Activated T-helper 2 cell treated with anti-CD3 and anti-CD28 coated beads, Interferon-gamma antibody, Interleukin-2, Interleukin-4, amounts not matched to agents 10 μg/mL and 5 μg/mL and 100 μg/mL, durations not matched to agents 14 hours and 24 hours and 36 hours (primary cell): ENCODE measurements at places on chromosomes 13 and 19. TPM values are rescaled to one million over a fixed set of nuclear protein-coding genes. Genes with fewer than 3 reads are reported as not detected.

The ADAT3 gene
- 9.1 and 9.9 TPM in 2 replicates for total RNA-seq

- no peak for DNase-seq
Observed at GRCh38 chr19:42532891-42533290, 4.6 kb upstream of the CEACAM1 start.

DNA sequence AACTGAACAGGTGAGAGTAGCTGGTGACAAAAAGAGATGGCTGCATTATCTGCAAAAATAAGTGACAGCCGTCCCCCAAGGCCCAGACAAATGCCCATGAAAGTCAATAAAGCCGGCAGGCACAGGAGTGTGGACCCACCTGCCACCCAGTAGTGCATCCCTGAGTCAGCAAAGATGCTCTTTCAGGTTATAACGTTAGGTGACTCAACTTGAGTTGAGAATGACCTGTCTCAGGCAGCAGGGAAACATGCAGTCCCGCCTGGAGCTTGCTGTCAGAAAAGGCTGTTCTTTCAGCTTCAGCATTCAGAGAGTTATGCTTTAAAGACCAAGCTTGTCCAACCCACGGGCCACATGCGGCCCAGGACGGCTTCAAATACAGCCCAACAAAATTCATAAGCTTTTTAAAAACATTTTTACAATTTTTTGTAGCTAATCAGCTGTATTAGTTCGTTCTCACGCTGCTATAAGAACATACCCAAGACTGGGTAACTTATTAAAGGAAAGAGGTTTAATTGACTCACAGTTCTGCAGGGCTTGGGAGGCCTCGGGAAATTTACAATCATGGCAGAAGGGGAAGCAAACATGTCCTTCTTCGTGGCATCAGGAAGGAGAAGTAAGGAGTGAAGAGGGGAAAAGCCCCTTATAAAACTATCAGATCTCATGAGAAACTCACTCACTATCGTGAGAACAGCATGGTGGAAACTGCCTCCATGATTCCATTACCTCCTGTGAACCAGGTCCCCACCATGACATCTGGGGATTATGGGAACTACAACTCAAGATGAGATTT lies 110.4 kb downstream of the RAB20 start:
- no peak for DNase-seq

DNA sequence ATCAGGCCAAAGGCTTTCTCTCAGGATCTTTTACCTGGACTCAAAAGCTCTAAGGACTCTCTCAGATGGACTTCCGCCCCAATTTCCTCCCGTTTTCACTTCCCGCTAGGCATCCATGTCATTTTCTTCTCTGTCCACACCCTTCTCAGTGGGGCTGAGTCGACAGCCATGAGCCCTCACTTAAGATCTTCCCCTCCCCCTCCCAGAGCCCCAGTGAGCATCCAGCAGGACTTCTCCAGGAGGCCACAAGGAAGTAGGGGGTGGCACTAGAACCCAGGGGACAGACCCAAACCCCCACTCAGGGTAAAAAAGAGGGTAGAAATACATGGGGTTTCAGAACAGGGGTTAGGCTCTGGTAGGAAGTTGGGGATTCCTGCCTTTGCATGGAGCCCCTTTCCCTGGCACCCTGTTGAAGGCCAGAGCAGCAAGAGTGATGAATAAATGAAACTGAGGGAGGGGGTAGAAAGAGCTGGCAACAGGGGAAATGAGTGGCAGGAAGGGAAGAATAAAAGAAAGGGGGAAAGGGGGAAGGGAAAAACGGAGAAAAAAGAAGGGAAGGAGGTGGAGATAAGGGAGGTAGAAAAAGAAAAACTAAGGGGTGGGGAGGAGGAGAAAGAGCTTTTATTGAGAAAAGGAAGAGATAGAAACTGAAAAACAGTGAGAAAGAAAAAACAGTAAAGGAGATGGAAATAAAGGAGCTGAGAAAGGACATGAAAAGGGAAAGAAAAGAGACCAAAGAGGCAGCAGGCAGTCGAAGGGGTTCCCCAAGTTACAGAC lies 42.3 kb downstream of the DEDD2 start:
- DNase-seq, result no peak

GRCh38 chr13:41315443-41316047 lies 4.5 kb downstream of the NAA16 start:
- no peak for DNase-seq

DNA sequence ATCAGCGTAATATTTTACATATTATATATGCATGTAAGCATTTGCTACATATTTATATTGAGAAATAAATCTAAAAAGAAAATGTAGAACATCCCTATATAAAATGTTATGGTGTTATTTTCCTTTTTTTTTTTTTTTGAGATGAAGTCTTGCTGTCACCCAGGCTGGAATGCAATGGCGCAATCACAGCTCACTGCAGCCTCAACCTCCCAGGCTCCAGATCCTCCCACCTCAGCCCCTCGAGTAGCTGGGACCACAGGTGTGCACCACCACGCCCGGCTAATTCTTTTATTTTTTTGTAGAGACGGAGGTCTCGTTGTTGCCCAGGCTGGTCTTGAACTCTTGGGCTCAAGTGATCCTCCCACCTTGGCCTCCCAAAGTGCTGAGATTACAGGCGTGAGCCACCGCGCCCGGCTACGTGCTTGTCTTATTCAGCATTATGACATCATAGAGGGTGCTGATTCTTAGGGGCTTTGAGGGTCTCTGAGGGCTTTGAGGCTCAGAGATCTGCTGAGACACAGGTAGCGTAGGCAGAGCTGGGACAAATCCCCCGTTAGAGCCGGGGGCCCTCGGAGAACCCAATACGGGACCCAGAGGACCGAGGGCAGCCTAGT lies 101.9 kb downstream of the GADD45B start:
- no peak for DNase-seq
